GM12892 (cell line): ENCODE measurements at places on chromosomes 11 and 22.

DNA sequence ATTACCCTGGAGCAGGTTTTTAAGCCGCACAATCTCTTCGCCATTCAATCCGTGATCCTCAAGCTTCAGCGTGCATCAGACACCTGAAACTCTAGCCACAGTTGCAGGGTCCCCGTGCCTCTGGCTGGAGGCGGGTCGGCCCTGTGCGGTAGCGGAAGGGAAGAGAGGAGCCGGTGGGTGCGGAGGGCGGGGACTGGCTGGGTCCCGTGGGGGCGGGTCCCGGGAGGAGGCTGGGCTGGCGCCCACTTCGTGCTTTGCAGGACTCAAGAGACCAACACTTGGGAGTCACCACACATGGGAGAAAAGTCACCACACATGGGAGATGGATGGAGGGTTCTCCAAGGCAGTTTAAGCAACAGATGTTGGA is 772 bp downstream of the C22orf15 start:
- DNase-seq: no peak

GRCh38 chr11:47979378-47980087 is 826 bp upstream of the PTPRJ start:
- no peak for DNase-seq

DNA sequence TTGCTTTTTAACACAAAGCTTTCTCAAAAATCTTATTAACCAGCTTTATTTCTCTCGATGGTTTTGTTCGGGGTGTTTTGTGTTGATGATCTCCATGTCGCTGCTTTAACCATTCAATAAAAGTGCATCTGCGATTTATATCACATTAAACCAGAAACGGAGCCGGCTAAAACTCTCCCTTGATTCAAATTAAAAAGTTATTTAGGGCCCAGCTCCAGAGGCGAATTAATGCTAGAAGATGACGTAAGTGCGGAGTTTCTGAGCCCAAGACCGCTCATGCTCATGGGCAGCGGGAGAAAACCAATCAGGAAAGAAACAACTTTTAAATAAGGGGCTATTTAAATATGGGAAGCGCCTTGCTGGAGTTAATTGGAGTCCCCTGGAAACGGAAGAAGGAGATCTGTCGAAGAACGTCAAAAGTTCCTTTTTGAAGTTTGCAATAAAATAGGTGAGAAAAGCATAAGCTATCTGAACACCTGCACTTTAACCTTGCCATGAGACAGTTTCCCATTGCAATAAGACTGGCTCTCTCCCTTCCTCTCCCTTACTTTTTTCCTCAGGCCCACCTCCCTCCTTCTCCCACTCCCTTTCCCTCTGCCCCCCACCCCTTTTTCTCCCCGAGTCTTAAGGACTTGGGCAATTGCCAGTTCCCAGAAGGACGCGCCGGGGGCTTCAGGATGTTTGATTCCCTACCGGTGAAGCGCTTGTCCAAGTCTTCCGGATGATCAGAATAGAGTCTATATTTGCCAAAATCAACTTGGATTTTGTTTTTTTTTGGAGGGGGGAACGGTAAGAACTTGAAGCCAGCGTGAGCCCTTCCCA is 1.9 kb upstream of the DBX1 start:
- DNase-seq: no peak

GRCh38 chr11:34566736-34567135 is 53.1 kb upstream of the ELF5 start:
- DNase-seq: no peak

GRCh38 chr11:69981119-69981784 is 96.9 kb upstream of the ANO1 start:
- DNase-seq: no peak

DNA sequence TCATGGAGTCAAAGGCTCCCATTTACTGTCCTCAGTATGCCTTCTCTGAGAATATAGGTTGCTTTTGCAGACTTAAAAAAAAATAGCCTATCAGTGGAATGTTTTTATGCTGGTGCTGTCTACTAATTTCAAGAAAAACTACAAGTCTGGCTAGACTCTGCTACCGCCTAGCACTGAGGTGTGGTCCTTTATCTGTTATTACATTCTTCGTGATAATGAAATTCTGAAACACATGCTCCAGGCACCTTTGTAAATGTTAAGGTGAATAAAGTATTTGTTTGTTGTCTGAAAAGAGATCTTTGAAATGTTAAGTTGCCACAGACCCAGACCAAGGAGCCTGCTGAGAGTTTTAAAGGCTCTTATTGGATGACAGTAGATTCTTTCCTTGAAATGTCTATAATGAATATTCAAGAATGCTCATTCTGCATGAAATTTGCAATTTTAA is 95.3 kb downstream of the DBX1 start:
- DNase-seq: no peak

GRCh38 chr11:12029738-12030363 is 21.4 kb upstream of the DKK3 start:
- no peak for DNase-seq

DNA sequence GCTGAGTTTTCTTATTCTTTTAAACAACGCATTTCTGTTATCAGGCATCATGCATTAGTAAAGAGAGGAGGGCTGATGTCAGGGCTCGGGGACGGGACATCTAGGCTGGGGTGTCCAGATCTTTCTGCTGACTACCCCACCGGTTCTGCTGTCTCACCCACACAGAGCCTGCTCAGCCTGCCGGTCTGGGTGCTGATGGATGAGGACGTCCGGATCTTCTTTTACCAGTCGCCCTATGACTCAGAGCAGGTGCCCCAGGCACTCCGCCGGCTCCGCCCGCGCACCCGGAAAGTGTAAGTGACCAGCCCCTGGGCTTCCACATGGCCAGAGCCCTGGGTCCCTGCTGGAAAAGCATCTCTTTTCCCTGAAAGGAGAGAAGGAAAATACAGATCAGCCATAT is 9.4 kb downstream of the NCF4 start:
- no peak for DNase-seq

- no peak for DNase-seq
Measured at GRCh38 chr11:8541448-8541847, 52.6 kb downstream of the STK33 start.

DNA sequence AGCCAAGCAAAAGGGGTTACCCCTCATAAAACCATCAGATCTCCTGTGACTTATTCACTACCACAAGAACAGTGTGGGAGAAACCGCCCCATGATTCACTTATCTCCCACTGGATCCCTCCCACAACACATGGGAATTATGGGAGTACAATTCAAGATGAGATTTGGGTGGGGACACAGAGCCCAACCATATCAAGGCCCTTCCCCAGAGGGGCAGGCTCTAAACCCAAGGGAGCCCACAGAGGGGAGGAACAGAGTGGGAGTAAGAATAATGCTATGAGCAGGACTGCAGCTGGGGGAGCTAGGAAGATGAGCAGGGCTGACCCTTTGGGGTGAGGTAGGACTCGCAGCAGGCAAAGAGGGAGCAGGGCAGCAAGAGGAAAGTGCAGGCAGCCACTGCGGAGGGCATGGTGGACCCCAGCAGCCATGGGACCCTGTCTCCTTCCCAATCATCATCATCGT is 59.3 kb downstream of the CD82 start:
- DNase-seq: no peak

DNA sequence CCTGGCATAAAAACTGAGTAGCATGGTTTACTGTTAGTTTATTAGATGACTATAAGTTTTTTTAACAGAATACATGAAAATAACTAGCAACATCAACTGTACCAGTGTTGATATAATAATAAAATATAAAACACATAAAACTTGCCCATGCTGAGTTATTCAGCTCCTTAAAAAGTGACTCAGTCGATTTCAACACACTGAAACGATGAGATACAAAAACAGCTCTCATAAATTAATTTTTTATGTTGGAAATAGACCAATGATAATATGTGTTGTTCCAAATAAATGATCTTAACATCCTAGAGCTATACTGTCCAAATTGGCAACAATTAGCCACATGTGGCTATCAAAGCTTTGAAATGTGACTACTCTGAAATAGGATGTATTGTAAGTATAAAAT is 15.9 kb downstream of the PDGFD start:
- no peak for DNase-seq

DNA sequence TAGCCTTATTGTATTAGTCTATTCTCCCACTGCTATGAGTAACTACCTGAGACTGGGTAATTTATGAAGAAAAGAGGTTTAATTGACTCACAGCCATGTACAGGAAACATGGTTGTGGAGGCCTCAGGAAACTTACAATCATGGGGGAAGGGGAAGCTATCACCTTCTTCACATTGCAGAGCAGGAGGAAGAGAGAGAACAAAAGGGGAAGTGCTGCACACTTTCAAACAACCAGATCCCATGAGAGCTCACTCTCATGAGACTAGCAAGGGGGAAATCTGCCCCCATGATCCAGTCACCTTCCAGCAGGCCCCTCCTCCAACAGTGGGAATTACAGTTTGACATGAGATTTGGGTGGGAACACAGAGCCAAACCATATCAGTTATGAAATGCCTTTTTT is 179.4 kb downstream of the ARHGAP42 start:
- DNase-seq: no peak

- DNase-seq: no peak
Measured at GRCh38 chr22:30270832-30271231, 4.2 kb upstream of the OSM start.

DNA sequence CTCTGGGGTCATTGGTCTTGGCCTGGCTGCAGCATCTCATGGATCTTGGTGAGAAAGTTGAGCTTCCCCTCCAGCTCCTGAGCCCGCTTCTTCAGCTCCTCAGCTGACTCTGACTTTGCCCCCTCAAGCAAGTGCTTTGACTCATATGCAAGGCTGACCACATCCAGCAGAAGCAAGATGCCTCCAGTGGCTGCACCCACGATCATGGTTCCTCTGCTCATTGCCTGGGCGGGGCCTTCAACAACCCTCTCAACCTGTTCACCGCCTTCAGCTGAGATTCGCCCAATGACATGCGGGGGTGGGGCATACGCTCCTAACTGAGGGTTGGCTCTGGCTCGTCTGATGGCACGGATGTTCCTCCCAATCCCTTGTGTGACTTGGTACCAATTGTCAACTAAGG is 11.9 kb downstream of the APOL2 start:
- no peak for DNase-seq
